Activated T-cell treated with anti-CD3 and anti-CD28 coated beads, Interleukin-2, amount 50 U/mL, for 72 hours (primary cell): ENCODE measurements at places on chromosomes 2 and 18. TPM values are rescaled to one million over a fixed set of nuclear protein-coding genes. Genes with fewer than 3 reads are reported as not detected.

Gene STARD6
- not detected for total RNA-seq

Gene WNT10A
- total RNA-seq = 8.6 TPM

Gene CCDC148
- not detected for total RNA-seq

Gene ABCG5
- total RNA-seq = not detected

Gene UGT1A3
- not detected for total RNA-seq

Gene HOXD9
- total RNA-seq = not detected

GRCh38 chr18:49667462-49667861 is 105.6 kb downstream of the LIPG start:
- DNase-seq = no peak

DNA sequence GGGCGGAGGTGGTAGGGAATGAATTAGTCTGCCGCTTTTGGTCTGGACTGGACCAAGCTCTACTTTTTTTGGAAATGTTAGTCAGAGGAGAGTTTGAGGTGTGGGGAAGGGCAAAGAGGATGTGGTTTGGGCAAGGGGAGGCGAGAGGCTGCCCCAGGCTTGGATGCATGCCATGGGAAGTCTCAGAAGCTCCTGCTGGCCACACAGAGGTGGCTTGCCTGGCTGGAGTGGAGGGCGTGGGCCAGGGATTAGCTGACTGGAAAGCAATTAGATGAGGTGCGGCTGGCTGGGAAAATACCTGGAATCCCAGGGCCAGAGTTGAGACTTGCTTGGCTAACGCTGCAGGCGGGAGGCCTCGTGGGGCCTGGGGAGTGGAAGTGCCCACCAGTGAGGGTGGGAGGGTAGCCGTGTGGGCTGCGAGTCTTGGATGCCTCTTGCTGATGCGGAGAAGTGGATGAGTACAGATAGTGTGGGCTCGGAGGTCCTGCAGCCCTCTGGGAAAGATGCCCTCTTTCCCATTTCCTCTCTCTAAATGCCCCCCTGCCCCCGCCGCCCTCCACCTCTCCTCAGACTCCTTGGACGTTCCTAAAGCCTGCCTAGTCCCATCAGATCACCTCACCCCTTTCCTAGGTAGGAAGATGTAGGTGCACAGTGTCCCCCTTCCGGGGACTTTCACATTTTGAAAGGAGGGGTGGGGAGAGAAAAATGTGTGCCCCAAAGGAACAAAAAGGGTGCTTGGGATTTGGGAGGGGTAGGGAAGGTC is 117.6 kb downstream of the SMAD7 start:
- DNase-seq = no peak

- DNase-seq = no peak
These were observed 10.1 kb downstream of the SRSF7 start for GRCh38 chr2:38740851-38741731.

DNA sequence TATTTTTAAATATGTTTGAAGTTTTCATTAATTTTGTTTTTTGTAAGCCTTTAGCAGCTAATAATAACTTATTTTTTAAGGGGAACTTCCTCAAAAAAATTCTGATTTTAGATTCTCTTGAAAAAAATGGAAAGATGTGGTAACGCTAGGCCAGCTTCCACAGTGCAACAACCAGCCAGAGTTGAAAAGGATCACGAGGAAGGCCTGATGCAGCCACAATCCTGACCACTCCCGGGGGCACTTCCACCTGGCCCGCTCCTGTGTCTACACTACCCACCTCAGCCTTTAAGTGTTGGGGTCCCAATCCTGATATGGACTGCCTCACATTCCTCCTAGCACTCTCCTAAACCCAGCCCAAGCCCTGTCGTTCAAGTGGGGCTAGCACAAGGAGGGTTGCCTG is 101.1 kb downstream of the TMEM17 start:
- DNase-seq = no peak

DNA sequence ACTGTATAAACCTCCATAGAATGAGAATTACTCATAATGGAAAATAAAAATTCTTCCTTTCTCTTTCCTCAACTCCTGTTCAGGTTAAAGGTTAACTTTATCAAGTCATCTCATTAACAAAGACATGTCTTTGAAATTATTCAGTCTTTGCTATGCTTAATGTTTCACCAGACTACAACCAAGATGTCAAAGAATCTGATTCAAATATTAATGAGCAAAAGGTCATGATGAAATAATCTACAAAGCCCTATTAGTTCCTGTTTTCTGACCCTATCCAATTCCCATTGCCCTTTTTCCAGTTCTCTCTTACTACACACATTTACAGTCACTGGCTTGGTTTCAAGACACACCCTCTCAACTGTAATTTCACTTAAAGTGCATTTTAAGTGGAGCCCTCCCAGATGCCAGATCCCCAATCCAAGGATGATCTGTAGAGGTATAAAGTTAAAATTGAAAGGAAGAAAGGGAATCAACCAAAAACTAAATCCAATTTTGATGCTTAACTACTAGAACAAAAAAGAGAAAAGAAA is 246.9 kb upstream of the CYP26B1 start:
- no peak for DNase-seq

GRCh38 chr18:62585274-62586150 is 62.7 kb downstream of the ZCCHC2 start:
- DNase-seq = peak; percentile 83

- peak; percentile 34 for DNase-seq
These were observed 65.3 kb downstream of the WDR75 start for GRCh38 chr2:189506514-189506976.

- DNase-seq = no peak
These were observed 117.6 kb upstream of the STK17B start for GRCh38 chr2:196289000-196289399.

GRCh38 chr2:223148516-223148915 is 96.5 kb downstream of the KCNE4 start:
- no peak for DNase-seq

DNA sequence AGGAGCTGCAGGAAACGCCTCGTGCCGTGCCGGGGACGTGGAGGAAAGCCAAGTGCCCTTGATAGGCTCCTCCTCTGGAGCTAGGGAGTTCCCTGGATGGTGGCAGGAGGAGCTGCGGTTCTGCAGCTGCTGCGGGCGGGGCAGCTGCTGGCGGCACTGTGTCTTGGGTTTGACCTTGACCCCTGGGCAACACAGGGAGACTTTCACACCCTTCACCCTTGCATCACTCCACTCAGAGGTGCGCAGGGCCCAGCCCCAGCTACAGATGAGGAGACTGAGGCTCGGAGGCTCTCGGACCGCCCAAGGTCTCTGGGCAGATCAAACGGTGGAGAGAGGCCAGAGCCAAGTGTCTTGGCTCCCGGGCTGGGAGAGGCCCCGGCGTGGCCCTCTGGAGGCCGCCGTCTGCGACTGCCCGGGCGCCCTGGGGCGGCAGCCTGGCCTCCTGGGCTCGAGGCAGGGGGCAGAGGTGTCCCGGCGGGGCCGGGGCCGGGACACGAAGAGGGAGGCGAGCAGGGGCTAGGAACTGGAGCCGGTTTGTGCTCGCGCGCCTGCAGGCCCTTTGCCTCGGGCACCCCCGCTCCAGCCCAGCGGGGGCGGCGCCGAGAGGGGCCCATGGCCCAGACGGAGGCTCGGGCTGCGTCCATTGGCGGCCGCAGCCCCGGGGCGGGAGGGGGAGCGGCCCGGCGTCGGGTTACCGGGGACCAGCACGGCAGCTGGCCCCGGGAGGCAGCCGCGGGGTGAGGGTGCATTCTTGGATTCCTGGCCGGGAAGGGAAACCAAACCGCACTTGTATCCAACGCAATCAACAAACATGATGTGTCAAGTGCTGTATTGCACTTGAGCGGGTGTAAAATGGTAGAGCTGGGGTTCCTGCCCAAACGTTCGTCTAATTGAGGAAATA is 129.6 kb upstream of the SLC1A4 start:
- DNase-seq = peak; percentile 32
